Mucosa of descending colon (tissue), 3 donors: ENCODE measurements at places on chromosomes 12 and 14.

DNA sequence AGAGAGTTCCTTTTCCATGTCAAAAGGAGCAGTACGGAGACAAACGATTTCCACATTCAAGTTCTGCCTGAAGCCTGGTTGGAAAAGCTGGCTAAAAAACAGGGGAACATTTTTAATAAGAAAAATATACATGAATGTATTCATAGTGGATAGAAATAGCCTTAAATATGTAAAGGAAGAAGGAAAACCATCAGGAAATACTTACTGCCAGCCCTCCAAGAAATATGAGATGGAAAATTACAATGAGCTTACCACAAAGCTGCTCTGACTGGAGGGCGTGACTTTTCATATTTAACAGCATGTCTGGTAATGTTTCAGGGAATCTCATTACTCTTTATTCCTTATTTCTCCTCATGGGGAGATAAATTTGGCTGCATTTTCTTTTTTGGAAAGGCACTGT is 75.9 kb upstream of the ZDHHC17 start:
- no peak for DNase-seq

DNA sequence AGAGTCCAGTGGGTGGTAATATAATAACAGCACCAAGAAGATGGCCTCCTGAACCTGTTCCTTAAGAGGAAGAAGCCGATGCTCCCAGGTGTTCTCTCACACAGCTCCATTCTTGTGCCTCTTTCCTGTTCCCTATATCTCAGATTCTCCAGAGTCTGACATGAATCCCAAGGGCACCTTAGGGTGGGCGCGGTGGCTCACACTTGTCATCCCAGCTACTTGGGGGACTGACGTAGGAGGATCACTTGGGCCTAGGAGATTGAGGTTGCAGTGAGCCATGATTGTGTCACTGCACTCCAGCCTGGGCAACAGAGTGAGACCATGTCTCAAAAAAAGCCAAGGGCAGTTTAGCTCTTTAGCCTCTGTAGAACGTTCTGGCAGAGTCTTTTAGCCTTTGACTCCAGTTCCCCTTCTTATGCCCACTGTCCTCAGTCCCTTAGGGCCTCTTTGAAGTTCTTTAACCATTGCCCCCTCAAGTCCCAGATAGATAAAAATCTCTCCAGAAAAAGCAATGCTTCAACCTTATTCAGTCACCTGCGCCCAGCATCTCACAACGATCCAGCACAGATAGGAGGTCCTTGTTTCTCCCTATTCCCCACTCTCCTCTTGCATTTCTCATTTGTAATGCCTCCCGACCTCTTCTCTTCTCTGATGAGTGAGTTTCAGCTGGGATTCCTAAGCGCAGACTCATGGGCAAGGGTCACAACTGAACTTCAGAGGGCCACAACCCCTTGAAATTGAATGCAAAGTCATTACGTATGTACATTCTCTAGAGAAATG is 4.7 kb downstream of the CCDC184 start:
- DNase-seq, result no peak

DNA sequence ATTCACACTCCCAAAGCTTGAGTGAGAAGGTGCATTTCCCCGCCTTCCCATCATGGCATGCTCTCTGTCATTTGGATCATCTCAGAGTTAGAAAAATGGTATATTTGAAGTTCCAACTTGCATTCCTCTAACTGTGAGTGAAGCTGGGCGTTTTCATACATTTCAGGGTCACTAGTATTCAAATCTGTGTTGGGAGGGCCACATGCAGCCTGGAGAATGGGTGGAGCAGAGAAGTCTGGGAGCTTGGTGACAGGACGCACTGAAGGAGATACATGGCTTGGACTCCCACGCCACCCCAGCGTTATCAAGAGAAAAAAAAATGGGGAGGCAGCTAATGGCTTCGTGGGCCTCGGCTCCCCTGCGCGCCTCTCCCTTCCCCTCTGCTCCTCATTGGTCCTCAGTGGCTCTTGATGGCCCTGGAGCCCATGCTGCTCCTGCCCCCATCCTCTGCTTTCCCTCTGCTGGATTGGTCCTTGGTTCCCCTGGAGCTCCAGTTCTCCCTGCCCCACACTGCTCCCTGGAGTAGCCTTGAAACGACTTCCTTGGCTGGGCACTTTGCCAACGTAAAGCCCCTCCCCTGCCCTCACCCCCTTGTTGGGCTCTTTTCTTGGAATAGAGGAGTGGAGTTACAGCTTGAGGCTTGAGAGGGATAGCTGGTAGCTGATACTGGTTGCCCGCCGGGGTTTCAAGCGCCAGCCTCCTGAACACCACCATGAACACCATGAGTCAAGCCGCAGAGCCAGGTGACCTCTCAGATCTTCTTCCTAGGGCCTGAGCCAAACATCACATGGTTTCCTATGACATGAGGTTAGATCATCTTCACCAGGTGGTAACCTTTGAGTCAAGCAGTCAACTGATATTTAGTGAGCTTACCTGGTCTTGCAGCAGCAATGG is 139.6 kb downstream of the PRKCH start:
- no peak for DNase-seq

GRCh38 chr14:95601650-95602049 is 66.8 kb downstream of the GLRX5 start:
- DNase-seq, result no peak

DNA sequence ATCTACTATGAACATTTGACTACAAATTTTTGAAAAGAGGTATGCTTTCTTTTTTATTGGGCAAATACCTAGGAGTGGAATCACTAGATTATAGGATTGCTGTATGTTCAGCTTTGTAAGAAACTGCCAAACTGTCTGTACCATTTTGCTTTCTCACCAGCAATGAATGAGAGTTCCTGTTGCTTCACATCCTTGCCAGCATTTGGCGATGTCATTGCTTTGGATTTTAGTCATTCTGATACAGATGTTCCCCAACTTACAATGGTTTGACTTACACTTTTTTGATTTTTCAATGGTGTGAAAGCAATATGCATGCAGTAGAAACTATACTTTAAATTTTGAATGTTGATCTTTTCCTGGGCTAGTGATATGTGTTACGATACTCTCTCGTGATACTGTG is 328.7 kb downstream of the RAD51B start:
- DNase-seq, result no peak

GRCh38 chr12:52390739-52391617 is 5.5 kb upstream of the KRT84 start:
- peak; percentile 46 for DNase-seq

DNA sequence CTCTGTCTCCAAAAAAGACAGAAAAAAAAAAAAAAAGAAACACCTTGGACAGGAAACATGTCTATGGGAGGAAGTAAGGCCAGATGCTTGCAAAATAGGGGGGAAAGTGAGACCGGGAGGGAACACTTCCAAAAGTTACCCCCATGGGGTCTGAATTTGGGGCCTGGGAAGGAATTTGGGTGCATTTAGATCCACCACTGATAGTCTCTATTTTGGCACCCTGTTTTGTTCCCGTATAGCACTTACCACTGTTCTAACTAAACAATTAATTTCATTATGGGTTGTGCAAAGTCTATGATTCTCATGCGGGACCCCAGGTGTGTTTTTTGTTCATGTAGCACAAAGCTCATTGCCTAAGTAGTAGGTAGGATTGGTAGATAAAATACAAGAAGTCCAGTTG is 1.4 kb upstream of the MLEC start:
- DNase-seq, result no peak

GRCh38 chr14:96051642-96052540 is 12.7 kb downstream of the C14orf132 start:
- no peak for DNase-seq

- DNase-seq, result peak; percentile 30
Measured at GRCh38 chr12:48002773-48003218, 1.5 kb downstream of the COL2A1 start.

- DNase-seq, result no peak
Measured at GRCh38 chr14:42710071-42710470, 1103.4 kb downstream of the LRFN5 start.

GRCh38 chr12:116687888-116688287 is 50.0 kb downstream of the SPRING1 start:
- peak; percentile 26 for DNase-seq

DNA sequence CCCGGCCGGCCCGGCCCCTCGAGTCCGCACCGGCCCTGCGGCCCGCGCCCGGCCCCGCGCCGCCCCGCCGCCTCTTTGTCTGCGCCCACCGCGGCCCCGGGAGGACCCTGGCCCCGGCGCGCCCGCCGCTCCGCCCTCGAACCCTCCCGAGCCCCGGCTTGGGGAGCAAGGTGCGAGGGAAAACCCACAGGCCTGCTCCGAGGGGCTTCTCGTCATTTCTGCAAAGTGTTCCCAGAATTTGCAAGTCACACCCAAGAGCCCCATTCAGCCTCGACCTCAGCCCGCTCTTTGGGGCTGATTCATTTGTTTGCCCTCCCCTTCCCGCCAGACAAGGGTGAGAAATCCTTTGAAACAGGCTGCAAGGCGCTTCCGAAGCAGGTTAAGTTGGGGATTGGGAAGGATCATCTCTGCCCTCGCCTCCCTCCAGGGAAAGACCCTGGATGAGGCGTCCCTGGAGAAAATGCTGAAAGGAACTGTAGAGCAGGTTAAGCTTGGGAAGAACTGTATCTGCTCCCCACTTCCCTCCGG is 325 bp upstream of the CLIP1 start:
- no peak for DNase-seq

DNA sequence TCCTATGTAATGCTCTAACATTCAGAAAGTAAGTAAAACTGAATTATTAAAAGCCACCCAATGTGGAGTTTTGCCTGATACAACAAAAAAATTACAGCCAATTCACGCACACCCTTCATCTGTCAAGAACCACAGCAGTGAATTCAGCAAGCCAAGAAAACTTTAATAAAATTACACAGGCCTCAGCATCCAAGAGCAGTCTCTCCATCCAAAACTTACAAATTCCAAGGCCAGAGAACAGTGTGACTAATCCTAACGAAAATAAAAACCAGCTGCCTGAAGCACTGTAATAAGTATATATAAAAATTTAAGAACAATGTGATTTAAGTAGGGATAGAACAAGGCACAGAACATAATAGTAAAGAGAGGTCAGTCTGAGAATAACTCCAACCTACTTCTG is 54.2 kb downstream of the SIX6 start:
- no peak for DNase-seq

DNA sequence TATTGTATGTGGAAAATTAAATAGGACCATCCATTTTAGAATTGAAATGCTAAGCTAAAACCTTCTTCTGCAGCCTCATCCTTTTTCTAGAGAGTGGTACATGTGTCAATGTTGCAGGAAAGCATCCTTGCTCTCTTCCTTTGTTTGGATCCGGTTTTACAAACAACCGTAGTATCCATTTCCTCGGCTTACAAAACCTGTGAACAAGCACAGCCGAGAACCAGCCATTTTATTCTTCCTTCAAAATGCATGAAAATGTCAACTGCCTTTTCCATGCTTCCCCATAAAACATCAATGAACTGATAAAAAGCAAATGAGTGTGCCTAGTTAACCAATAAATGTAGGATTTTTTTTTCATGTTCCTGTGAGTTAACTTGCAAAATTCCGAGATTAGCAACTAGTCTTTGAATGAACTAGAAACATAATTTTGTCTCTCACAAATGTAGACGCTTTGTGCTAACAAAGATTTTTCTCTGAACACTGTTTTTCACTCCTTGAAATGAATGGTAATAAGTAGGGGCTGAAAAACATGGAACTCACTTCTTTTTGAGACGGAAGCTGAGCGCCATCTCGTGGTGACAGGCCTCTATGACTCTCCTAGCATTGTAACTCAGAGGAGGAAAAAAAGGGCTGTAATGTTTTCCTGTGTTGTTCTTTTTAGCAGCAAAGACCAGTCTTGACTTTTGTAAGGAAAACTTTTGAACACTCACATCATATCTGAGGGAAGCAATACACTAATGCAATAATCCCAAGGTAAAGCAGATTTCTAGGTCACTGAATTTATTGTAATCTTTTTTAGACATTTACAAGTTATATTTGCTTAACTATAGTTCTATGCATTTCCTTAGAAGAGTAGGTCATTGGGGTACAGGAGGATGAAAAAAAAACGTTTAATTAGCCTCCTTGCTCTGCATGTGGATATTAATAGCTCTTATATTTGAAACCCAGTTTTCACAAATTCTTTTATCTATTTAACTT is 157.4 kb upstream of the FOXG1 start:
- DNase-seq, result peak; percentile 46

- DNase-seq, result no peak
Measured at GRCh38 chr12:132405742-132406251, 76.4 kb upstream of the GALNT9 start.
